ENCODE measurements at places on chromosomes 6 and 20.

- no peak for DNase-seq
These were observed 4.0 kb upstream of the SLC23A2 start for GRCh38 chr20:5005326-5005725.

- DNase-seq: no peak
These were observed 164.0 kb downstream of the MRPL14 start for GRCh38 chr6:43963203-43963602.

DNA sequence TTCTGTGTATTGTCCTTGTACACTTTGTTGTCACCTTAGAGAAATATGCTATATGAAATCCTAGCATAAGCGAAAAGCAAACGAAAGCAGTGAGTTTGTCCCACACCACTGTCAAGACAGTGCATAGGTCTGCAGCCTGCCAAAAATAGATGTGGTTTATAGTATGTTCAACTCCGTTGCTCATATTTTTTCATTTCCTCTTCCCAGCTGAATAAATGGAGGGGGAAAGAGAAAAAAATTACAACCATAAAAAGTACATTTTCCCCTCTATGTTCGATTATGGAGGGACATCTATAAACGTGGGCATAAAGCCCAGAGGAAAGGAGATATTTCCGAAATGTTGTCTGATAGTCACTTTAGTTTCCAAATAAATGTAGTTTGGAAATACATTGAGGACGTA lies 25.8 kb downstream of the PRL start:
- no peak for DNase-seq

DNA sequence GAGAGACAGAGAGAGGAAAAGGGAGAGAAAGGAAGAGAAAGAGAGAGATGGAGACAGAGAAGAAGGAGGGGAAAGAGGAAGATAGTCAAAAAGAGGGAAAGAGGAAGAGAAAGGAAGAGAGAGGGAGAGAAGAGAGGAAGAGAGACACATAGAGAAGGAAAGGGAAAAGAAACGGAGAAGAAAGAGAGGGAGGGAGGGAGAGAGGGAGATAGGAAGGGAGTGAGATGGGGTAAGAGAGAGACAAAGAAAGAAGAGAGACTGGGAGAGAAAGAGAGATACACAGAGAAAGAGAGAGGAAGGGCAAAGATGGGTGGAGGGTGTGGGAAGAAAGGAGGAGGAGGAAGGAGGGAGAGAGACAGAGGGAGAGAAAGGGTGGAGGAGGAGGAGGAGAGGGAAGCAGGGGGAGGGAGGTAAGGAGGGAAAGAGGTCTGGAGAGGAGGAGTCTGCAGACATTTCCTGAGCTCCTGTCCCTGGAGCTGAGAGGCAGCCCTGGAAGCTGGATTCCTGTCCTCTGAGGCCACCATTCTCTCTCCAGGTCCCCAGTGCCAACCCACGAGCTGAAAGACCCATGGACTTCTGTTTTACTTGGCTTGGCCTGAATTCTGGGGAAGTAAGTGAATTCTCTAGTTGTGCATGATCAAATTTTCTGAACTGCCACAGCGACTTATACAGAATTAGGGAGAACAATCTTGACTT lies 9.9 kb downstream of the FOXF2 start:
- no peak for DNase-seq

DNA sequence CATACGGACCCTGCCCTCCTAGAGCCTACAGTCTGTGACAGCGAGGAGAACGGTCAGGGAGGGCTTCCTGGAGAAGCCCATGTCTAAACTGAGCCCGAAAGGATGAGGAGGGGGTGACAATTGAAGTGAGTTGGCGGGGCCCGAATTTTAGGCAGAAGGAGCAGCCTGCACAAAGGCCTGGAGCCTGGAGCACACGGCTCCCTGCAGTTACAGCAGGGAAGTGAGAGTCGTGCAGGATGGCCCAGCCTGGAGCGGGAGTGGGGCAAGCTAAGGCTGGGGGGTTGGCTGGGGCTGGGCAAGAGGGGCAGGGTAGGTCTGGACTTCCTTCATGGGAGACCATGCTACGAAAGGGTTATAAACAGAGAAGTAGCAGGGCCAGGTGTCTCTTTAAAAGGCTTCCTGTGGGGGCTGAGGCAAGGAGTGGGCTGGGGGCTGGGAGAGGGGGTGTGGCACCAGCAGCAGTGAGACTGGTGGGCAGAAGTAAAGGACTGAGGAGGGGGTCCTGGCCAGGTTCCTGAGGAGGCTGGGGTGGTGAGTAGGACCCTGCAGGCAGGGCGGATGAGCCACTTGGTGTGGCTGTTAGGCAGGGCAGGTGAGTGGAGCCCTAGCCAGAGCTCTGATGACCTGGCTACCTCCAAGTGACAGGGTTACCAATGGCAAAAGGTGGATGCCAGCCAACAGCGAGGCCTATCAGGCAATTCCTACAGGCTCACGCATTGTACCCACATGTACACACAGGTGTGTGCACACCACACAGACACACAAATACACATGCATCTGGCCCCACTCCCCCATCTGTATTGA lies 119.2 kb downstream of the MRPL14 start:
- no peak for DNase-seq

GRCh38 chr6:135012764-135013163 lies 41.9 kb downstream of the HBS1L start:
- DNase-seq: peak; percentile 28

DNA sequence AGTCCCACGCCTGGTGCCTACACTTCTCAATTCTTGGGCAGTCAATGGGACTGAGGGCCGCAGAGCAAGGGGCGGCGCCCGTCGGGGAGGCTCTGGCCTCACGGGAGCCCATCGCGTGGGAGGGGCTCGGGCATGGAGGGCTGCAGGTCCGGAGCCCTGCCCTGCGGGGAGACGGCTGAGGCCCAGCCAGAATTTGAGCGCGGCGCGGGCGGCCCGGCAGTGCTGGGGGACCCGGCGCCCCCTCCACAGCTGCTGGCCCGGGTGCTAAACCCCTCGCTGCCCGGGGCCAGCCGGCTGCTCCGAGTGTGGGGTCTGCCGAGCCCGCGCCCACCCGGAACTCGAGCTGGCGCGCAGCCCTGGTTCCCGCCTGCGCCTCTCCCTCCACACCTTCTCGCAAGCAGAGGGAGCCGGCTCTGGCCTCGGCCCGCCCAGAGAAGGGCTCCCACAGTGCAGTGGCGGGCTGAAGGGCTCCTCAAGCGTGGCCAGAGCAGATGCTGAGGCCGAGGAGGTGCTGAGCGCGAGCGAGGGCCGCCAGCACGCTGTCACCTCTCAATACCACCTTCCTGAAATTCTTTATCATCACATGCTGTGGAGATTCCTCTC lies 58.5 kb downstream of the BAK1 start:
- no peak for DNase-seq

DNA sequence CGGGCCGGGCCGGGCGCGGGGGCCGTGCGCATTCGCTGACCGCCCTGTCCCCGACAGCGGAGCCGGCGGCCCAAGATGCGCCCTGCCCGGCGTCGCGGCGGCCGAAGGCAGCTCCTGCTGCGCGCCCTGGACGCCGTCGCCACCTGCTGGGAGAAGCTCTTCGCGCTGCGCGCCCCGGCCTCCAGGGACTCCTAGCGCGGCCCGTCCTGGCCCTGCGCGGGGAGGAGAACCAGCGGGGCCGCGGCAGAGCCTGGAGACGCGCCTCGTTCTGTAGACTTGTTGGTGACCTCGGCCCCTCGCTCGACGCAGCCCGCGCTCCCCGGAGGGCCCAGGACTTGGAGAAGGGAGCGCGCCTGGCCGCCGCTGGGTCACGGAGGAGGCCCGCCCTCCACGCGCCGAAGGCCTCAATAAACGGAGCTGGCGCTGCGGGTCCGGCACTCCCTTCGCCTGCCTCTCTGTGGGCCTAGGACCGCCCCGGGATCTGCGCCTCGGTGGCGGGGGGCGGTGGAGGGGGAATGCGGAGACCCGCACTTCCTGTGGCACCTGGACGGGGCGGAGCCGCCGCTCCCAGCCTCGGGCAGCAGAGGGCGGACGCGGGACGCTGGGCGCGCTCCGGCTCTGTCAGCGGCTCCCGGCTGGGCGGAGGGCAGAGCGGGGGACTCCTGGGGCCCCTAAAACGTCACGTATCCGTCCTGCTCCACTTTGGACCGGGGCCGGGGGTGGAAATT lies 2.7 kb downstream of the C20orf204 start:
- peak; percentile 85 for DNase-seq

DNA sequence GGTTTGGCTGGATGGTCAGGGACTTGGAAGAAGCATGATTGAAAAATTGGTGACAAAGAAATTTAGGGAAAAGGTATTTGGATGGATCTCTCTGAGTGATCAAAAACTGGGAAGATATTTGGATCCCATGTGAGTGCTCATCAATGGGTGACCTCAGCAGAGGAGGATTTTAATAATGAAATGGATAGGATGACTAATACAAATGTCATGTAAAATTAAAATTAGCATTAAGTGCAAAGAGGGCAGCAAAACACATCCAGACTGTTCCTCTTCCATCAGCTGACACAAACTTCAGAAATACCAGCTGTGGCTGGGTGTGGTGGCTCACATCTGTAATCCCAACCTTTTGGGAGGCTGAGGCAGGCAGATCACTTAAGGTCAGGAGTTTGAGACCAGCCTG lies 151.7 kb downstream of the THBS2 start:
- DNase-seq: no peak

GRCh38 chr20:53157443-53158408 lies 185.6 kb downstream of the TSHZ2 start:
- DNase-seq: peak; percentile 51

DNA sequence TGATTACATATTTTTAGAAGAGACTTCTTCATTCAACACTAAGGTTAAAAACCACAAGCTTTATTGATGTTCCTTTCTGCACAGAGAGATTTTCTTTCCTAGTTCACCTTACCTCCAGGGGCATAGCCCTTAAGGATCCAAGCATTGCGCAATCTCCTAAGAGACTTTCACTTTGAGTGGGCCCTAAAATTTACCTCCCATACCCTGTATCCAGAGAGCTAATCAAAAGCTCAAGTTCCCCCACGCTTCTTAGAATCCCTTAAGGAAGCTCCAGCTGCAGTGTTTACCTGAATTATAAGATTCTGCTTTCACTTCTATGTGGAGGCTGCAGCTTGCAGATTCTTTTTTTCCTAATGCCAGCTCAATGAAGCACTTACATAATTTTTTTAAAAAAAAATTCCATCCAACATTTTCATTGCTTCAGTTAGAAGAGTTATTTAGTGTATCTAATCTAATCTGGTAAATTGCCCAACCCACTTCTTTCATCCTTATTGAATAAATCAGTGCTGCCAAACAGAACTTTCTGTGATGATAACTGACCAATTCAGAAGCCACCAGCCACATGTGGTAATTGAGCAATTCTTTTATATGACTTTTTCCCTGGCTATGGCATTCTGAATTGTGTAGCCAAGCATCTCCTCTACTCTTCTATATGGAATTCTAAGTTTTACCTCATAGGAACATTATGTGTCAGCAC lies 24.6 kb upstream of the SPTLC3 start:
- no peak for DNase-seq

DNA sequence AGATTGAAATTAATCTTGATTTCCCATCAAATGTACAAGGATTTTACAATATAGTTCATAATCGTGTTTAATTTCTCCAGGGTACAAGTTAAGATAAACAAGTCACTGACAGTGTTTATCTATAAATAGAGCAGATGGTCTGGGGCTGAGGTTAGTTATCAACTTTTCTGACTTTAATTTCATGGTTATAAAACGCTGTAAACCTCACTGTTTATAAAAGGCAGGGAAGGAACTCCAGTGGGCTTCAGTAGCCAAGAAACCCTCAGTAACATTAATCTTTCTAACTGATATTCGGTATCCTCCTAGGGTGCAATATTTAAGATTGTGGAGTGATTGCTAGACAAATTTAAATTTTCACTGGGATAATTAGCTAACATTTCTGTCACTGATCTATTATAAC lies 68.6 kb downstream of the GFRAL start:
- no peak for DNase-seq

DNA sequence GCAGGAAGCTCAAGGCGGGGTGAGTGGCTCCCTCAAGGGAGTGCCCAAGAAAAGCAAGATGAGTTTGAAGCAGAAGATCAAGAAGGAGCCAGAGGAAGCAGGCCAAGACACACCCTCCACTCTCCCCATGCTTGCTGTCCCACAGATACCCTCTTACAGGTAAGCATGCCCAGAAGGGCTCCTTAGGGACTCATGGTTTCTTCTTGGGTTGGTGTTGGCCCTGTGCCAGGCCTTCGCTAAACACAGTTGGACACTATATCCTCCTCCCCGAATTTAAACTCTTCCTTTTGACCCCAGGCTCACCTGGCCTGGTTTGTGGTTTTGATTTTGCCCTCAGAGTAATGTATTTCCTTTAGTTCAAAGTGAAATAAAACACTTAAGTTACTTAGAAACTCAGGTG lies 5.1 kb downstream of the BRPF3 start:
- DNase-seq: no peak

DNA sequence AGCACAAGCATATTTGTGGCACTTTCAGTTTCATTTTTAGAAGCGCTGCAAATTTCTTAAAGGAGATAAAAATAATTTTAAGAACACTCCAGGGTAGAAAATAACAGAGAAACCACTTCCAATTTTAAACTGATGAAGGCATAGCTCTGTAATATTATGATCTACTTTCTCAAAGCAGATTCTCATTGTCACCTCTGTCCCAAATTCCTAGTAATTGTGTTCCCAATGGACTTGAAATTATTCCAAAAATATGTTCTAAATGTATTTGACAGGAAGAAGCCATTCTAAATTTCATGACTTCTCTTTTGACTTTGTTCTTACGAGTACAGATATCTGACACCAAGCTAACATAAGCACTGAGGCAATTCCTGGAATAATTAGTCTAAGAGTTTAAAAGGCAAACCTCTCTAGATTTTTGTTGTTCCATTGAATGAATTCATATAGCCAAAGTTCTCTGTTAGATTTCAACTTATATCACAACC lies 140.2 kb upstream of the CARMIL1 start:
- no peak for DNase-seq

GRCh38 chr20:51796340-51796739 lies 6.0 kb downstream of the SALL4 start:
- no peak for DNase-seq

- DNase-seq: no peak
These were observed 5.6 kb downstream of the PLCG1 start for GRCh38 chr20:41142919-41143318.

- DNase-seq: no peak
These were observed 23.2 kb downstream of the LAMA4 start for GRCh38 chr6:112231164-112231563.

GRCh38 chr6:41167173-41167963 lies 4.5 kb upstream of the TREM2 start:
- DNase-seq: peak; percentile 61

DNA sequence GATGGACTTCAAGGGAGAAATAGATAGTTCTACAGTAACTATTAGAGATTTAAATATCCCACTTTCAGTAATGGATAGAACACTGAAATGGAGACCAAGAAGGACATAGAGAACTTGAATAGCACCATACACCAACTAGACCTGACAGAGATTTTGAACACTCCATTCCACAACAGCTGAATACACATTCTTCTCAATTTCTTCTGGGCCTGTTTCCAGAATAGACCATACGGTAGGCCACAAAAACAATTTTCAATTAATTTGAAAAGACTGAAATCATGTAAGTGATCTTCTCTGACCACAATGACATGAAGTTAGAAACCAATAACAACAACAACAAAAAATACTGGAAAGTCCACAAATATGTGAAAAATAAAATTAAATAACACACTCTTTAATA lies 979.1 kb upstream of the FLRT3 start:
- DNase-seq: no peak

GRCh38 chr6:52381249-52381648 lies 19.3 kb downstream of the PAQR8 start:
- DNase-seq: no peak

Measured in epithelial cell of esophagus (primary cell).